ENCODE measurements at places on chromosomes 5 and 9.

DNA sequence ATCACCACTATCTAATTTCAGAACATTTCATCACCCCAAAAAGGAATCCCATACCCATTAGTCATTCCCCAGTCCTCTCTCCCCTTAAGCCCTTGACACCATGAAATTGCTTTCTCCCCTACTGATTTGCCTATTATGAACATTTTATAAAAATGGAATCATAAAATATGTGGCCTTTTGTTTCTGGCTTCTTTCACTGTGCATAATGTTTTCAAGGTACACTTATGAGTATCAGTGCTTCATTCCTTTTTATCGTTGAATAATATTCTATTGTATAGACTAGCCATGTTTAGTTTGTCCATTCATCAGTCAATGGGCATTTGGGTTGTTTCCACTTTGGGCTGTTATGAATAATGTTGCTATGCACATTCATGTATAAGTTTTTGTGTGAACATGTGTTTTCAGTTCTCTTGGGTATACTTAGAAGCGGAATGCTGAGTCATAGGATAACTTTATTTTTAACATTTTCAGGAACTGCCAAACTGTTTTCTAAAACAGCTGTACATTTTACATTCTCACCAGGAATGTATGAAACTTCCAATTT, 40.4 kb upstream of the FGF1 start:
- peak; percentile 91 for DNase-seq

DNA sequence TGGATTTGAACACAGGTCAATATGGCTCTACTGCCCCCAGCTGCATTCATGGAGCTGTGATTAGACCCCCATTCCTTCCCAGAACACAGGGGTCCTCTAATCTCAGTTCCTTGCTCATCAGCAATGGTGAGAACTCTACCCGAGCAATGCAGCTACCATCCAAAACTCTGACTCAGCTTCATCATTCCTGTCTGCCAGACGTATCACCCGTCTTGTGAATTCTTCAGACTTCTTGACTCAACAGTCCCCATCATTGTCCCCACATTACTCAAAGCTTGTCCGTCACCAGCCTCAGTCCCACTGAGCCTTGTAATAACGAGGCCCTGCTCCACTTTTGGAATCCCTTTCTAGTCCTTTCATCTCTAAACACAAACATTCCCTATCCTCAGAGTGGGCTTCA, 36.3 kb upstream of the STX17 start:
- no peak for DNase-seq

DNA sequence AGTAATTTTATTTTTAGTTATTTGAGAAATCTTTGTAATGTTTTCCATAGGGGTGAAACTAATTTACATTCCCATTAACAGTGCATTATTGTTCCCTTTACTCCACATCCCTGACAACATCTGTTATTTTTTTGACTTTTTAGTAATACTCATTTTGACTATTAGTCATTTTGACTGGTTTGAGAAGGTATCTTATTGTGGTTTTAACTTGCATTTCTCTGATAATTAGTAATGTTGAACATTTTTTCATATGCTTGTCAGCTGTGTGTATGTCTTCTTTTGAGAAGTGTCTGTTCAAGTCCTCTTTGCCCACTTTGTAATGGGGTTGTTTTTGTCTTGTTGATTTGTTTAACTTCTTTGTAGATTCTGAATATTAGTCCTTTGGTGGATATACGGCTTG, 27.5 kb downstream of the CCDC152 start:
- no peak for DNase-seq

GRCh38 chr5:58847041-58847440, 264.2 kb downstream of the RAB3C start:
- DNase-seq: no peak

- DNase-seq: no peak
These were observed 18.6 kb upstream of the GLRX start for GRCh38 chr5:95840956-95841705.

GRCh38 chr5:5383461-5383860, 39.0 kb upstream of the ICE1 start:
- no peak for DNase-seq

DNA sequence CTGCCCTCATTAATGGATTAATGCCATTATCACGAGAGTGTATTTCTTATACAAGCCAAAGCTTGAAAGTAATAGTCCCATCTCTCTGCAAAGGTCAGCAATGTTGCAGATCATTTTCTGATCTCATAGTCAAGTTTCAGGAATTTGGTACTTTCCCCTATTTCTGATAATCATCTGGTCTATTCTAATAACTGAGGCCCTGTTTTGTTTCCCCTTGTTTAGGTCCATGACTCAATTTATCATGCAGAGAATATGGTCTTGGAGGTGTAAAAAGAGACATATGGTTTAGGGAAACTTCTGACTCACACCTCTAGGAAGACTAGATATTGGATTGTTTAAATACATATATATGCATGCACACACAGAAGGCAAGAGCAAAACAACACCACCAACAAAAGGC, 339.3 kb upstream of the NUDT12 start:
- no peak for DNase-seq

DNA sequence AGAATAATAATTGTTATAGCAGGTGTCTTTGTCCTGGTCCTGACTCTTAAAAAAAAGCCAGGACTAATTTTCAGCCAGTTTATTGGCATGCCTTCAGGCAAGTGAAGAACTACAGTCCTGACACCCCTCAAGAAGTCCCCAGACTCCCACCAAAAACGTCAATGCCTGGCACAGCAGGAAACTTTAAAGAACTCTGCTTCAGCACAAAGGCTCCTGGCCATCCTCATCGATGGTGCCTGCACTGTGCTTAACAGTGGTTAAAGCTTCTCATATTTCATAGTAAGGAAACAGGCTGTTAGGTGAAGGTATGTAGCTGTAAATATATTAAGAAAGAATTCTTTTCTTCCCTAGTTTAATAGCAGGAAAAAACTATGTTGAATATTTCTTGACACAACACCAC, 280.1 kb upstream of the PUM3 start:
- DNase-seq: no peak

- DNase-seq: no peak
These were observed 265.0 kb upstream of the IRX4 start for GRCh38 chr5:2147504-2148311.

DNA sequence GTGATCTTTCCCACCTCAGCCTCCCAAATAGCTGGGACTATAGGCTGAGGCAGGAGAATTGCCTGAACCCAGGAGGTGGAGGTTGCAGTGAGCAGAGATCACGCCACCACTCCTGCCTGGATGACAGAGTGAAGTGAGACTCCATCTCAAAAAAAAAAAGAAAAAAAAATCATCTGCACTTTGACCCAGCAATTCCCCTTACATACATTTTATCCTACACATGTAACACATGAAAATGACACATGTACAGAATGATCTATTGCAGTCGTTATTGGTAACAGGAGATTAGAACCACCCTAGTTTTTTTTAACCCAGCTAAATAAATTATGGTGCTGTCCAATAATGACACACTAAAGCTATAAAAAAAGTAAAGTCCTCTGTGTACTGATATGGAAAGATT, 14.2 kb downstream of the RUFY1 start:
- DNase-seq: no peak

- DNase-seq: no peak
These were observed 516 bp downstream of the MAST4 start for GRCh38 chr5:66596636-66597182.

DNA sequence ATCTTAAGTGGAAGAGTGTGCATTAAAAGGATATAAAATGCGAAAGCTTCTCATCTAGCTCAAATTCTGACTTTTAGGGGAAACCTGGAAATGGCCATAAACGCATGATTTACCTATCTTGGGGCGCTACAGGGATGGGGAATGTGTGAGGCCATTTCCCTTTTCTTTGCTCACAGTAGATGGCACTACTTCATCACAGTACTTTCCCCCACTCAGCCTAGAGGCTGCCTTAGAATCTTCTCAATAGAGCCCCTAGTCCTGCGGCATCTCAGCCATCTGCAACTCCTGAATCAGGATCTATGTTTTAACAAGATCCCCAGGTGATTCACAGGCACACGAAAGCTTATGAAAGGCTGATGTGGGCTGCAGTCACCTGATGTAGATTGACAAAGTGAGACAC, 110.8 kb downstream of the LHFPL2 start:
- DNase-seq: no peak

GRCh38 chr9:133759146-133759900, 21.2 kb upstream of the SARDH start:
- no peak for DNase-seq

- DNase-seq: no peak
These were observed 16.9 kb downstream of the TEK start for GRCh38 chr9:27125936-27126335.

- DNase-seq: no peak
These were observed 224.8 kb downstream of the ENC1 start for GRCh38 chr5:74415695-74416102.

- no peak for DNase-seq
These were observed 257.7 kb downstream of the EPB41L4A start for GRCh38 chr5:112161392-112161748.

DNA sequence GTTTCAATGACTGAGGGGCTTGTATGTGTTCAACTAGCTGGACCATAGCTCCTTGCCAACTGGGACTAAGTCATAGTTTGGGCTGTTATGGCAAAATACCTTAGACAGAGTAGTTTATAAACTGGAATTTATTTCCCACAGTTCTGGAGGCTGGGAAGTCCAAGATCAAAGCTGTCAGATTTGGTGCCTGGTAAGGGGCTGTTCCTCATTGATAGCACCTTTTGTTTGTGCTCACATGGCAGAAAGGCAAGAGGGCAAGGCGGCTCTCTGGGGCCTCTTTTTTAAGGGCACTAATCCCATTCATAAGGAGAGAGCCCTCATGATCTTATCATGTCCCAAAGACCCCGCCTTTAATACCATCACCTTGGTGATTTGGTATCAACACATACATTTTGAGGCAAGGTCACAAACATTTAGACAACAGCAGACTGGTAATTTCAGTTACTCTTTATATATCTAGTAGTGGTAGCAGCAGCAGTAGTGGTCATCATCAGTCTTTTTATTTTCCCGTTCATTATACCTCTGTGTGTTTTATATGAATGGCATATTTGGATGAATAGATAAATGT, 477.0 kb downstream of the CCDC171 start:
- DNase-seq: no peak

GRCh38 chr5:113147537-113147936, 170.9 kb downstream of the DCP2 start:
- DNase-seq: no peak

GRCh38 chr5:113034182-113034773, 57.7 kb downstream of the DCP2 start:
- DNase-seq: peak; percentile 86

Measured in stromal cell of bone marrow (primary cell).